ENCODE measurements at places on chromosomes 5 and 9.

- DNase-seq = peak; percentile 96
Observed at GRCh38 chr5:112958093-112959088, 18.2 kb upstream of the DCP2 start.

- peak; percentile 61 for DNase-seq
Observed at GRCh38 chr9:21455320-21455719, 15.1 kb downstream of the IFNA1 start.

- no peak for DNase-seq
Observed at GRCh38 chr5:132425975-132426524, 56.5 kb downstream of the SLC22A5 start.

DNA sequence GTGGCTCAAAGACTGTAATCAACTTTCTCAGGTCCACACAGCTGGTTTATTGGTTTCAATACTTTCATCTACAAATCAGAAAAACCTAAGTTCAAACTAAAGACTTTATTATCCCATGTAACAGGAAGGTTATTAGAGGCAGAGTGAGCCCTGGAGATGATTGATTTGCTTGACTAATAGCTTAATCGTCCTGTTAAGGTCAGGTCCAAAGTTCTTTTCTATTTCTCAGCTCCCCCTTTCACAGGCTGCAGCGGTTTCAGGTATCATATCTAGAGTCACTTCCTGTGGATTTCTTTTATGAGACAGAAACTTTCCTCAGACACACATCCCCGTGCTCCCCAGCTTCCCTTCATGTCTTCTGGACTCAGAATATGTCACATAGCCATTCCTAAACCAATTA, 166.4 kb downstream of the PRELID2 start:
- DNase-seq = no peak

- DNase-seq = no peak
Observed at GRCh38 chr9:90827181-90827871, 25.7 kb downstream of the SYK start.
